ENCODE measurements at places on chromosomes 5 and 9.
A peak's percentile ranks its signal among the peaks of the same experiment; 100 is the strongest.

GRCh38 chr9:38671748-38672147, 48.2 kb downstream of the FAM240B start:
- DNase-seq: no peak

- DNase-seq: no peak
Observed at GRCh38 chr5:146564007-146564762, 48.2 kb upstream of the GPR151 start.

DNA sequence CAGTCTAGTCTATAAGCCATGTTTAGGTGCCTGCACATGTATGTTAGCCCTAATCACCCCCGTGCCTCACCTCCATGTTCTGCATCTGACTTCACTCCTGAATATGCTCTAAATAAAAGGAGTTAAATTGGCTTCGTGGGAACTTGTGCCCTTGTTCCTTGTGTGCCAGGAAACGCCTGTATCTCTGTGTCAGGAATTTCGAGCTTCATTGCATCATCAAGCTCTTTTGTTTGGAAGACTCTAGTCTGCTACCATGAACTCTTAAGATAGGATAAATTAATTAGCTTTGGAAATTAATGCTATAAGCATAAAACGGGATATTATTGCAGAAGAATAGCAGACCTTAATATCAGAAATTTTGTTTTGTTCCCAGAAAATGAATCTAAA, 99.2 kb downstream of the ADCY2 start:
- DNase-seq: no peak

DNA sequence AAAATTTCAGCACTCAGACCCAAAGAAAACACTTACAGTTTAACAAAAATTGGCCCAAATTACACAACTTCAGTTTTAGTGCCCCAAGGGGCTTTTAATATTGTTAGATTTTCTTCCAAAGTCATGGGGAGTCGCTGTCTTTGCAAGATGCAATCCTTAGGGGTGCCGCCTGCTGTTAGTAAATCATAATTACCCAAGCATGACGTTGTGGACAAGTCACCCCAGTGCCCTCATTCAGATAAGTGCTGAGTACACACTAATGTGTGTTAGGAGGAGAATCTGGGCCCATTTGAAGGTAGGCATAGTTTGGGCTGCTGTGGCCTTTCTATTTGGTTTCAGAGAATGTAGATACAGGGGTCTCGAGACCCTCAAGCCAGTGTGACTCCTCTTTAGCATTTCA, 138.1 kb downstream of the SV2C start:
- no peak for DNase-seq

GRCh38 chr9:127389381-127390247, 7.4 kb upstream of the SLC2A8 start:
- no peak for DNase-seq

DNA sequence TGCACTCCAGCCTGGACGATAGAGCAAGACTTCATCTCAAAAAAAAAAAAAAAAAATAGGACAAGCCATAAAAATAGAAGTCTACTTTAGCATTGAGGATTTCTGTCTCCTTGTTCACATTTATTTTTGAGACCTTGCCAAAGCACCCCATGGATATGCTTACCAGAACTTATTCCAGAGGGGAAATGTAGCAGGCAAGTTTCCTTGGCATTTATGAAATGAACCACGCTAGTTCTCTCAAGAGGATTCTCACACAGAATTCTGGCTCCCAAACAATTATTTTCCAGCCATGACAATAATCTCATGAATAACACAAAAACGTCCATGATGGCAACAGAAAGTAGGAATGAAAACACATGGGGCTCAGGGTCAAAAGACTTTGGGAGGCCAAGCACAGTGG, 23.4 kb upstream of the GPX8 start:
- no peak for DNase-seq

DNA sequence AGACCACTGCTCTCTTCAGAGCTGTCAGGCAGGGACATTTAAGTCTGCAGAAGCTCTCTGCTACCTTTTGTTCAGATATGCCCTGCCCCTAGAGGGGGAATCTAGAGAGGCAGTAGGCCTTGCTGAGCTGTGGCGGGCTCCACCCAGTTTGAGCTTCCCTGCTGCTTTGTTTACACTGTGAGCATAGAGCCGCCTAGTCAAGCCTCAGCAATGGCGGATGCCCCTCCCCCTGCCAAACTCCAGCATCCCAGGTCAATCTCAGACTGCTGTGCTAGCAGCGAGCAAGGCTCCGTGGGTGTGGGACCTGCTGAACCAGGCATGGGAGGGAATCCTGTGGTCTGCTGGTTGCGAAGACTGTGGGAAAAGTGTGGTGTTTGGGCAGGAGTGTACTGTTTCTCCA, 59.9 kb downstream of the CAVIN4 start:
- DNase-seq: no peak

DNA sequence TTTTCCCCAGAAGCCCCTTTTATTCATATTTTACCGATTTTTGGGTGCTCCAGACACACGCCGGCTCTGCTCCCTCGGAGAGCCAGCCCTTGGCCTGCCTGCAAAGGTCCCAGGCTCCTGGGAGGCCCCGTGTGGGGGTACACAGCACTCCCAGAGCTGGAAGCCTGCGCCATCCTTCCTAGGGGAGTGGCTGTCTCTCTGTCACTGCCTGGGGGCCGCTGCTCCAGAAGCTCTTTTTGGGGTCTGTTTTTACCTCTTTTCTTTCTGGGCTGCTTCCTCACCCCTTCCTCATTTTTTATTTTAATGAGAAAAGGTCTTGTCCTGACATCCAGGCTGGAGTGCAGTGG, 119.1 kb upstream of the COL5A1 start:
- DNase-seq: no peak

GRCh38 chr9:120032639-120033038, 547.3 kb downstream of the CDK5RAP2 start:
- DNase-seq: no peak

- DNase-seq: no peak
Observed at GRCh38 chr5:146419696-146420095, 27.4 kb upstream of the TCERG1 start.

GRCh38 chr5:140642718-140643117, 3.5 kb downstream of the TMCO6 start:
- DNase-seq: no peak

GRCh38 chr9:134826336-134827285, 54.0 kb upstream of the FCN2 start:
- no peak for DNase-seq

DNA sequence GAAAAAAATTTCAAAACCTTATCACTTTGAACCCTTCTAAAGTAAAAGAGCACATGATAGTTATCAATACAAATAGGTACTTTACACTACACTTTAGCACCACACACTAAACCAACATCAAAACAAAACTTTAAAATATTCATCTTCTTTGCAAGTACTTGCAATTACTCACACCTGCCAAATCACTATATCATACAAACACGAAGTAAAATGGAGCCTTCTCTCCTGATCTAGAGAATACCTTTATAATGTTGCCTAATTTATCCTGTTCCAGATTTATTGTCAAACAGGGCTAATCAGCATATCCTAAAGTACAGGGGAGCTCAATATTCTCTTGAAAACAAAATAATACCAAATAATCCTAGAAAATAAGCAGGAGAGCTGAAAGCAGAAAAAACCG, 3.0 kb downstream of the RNF145 start:
- peak; percentile 41 for DNase-seq

GRCh38 chr5:34826347-34826746, 12.6 kb upstream of the TTC23L start:
- no peak for DNase-seq

DNA sequence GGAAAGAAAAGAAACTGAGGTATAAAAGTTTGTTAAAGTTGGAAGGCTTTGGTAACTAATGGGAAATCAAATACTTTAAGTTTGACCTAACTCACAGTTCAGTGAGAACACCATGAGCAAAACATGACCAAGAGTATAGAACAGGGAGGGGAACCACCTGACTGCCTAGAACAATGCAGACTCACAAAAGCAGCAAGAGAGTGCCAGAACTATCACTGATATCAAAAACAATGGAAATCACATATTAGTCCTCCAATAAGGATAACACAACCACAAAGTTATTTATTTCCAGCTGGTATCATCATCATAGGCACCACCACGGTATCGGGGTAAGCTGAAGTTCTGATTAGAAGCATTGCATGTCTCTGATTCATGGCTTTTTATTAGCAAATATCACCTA, 77.5 kb downstream of the TRPM6 start:
- DNase-seq: no peak

DNA sequence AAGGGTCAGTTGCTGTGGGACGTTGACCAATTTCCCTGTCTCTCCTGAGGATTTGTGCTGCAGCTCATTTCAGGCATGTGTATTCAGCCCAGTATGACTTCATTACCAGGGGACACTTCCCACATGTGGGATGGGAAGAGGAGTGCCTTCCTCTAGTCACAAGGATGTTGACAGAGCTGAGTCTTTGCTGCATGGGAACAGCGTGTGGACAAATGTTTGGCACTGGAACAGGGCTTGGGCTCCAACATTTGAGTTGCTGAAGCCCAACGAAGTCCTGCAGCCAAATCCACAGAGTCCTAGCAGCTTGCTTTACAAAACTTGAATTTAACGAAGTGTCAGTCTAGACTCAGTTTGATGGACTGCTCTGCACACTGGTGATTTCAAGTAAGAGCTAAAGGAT, 283.2 kb downstream of the SH3GL2 start:
- DNase-seq: no peak

GRCh38 chr5:171813270-171813669, 27.7 kb downstream of the SMIM23 start:
- no peak for DNase-seq

DNA sequence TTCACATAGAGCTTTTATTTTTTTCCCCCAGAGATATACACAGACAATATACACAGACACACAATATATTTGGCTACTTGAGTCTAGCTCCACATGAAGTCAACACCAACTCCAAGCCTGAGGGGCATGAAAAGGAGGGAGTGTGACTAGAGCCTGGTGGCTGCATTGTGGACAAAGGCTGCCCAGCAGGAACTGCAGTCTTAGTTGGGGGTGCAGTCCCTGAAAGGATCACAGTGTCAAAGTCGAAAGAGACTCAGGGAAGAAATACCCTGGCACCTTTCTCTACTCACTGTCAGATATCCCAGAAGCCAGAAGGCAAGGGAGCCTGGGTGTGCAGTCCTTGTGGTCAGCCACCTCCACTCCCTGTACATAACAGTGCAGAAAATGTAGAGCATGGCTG, 231.6 kb upstream of the RPS23 start:
- DNase-seq: no peak

- no peak for DNase-seq
Observed at GRCh38 chr5:72511774-72512592, 4.8 kb upstream of the ZNF366 start.

- peak; percentile 65 for DNase-seq
Observed at GRCh38 chr5:96885518-96886338, 9.4 kb downstream of the ERAP2 start.

DNA sequence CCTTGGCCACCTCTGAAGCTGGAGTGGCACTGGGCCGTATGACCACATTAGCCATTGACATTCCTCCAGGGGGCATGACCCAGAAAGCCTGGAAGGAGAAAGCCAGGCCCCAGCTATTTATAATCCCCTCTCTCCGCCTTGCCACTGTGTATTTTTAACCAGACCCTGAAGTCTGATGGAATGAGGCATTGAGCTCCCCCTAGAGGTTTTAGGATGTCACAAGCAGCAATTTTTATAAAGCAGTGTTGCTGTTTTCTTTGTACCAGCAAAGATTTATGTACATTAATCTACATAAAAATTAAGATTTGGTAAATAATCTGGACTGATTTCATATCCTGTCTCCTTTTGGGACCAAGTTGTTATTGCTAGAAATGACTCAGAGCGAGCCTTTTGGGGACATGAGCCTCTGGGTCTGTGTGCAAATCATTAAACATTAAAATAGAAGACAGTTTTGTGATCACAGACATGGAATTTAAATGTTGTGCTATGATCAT, 127.1 kb downstream of the TRIO start:
- no peak for DNase-seq

DNA sequence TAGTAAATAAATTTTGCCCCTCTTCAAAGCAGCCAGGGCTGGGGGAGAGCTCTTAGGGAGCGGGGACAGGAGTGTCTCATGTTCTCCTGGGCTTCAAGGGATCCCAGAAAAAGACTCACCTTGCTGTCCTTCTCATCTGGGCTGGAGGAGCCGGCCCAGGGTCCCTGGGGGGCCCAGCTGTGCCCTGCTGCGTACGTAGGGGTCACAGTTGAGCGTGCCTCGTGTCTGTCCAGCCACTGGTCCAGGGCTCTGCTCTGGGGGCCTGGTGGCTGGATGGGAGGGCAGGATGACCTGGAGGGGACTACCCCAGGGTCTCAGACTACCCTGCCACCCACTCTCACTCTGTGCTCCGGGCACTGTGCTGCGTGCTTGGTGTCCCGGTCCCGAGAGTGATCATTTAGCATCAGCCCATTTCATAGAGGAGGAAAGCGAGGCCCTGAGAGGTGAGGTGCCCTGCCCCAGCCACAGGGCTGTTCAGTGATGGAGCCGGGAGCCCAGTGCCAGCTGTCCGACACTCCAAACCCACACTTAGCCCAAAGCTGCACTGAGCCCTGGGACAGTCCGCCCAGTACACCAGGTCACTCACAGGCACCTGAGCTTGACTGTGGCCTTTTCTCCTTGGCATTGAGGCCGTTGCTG, 26.2 kb upstream of the TDRD7 start:
- DNase-seq: no peak

DNA sequence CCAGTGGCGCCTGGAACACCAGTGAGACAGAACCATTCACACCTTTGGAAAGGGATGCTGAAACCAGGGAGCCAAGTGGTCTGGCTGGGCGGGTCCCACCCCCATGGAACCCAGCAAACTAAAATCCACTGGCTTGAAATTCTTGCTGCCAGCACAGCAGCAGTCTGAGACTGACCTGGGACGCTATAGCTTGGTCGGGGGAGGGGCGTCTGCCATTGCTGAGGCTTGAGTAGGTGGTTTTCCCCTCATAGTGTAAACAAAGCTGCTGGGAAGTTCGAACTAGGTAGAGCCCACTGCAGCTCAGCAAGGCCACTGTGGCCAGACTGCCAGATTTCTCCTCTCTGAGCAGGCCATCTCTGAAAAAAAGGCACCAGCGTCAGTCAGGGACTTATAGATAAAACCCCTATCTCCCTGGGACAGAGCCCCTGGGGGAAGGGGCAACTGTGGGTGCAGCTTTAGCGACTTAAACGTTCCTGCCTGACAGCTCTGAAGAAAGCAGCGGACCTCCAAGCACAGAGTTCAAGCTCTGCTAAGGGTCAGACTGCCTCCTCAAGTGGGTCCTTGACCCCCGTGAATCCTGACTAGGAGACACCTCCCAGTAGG, 42.0 kb upstream of the FKTN start:
- no peak for DNase-seq

DNA sequence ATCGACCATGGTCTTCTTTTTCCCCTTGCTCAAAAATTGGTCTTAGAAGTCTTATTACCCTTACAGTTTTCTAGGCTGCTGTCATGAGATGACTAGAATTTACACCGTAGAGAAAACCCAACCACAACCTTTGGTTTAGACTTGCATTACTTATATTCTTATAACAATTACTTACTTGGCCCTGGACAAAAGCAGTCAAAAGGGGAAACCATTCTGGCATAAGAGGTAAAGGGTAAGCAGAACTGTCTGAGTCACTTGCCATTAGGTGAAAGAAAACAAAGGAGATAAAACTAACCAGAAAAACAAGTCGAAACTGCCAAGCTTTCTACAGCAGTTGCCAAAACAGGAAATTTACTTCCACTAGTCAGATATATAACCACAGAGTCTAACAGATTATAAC, 17.9 kb downstream of the TMEM245 start:
- DNase-seq: peak; percentile 74

- no peak for DNase-seq
Observed at GRCh38 chr5:121913418-121913817, 48.4 kb upstream of the SRFBP1 start.
